ENCODE measurements at places on chromosomes 7 and 10. TPM values are rescaled to one million over a fixed set of nuclear protein-coding genes. Genes with fewer than 3 reads are reported as not detected.

- no peaks in the 10 kb centered on the region for H3K27me3 ChIP-seq
- H3K36me3 ChIP-seq, result peaks cover 16% of the 10 kb centered on the region
- DNase-seq, result no peak
- peak overlapping the region; percentile 46 for H3K27ac ChIP-seq
- H3K4me3 ChIP-seq, result no peak overlapping the region
- peaks cover 49% of the 10 kb centered on the region for H3K4me1 ChIP-seq
Observed at GRCh38 chr10:88899886-88900285, 19.8 kb downstream of the STAMBPL1 start.

GJD4 gene
- total RNA-seq, result not detected

GRM3 gene
- not detected for total RNA-seq

HOXA13 gene
- total RNA-seq, result 1.2 TPM
